ENCODE measurements at places on chromosomes 6 and 20.

GRCh38 chr6:6610031-6610591 lies 21.6 kb downstream of the LY86 start:
- peak overlapping the region; percentile 36 for H3K4me3 ChIP-seq
- H3K27ac ChIP-seq: peak overlapping the region; percentile 82
- H3K4me1 ChIP-seq: peaks cover 51% of the 10 kb centered on the region

GRCh38 chr6:39901670-39902069 lies 32.6 kb downstream of the MOCS1 start:
- no peaks in the 10 kb centered on the region for H3K4me1 ChIP-seq
- H3K27me3 ChIP-seq: no peaks in the 10 kb centered on the region
- H3K4me3 ChIP-seq: no peak overlapping the region
- no peak for DNase-seq
- H3K36me3 ChIP-seq: no peaks in the 10 kb centered on the region

- no peak overlapping the region for H3K27ac ChIP-seq
- peaks cover 2% of the 10 kb centered on the region for H3K4me1 ChIP-seq
- H3K27me3 ChIP-seq: no peaks in the 10 kb centered on the region
- DNase-seq: no peak
These were observed 35.1 kb downstream of the RRBP1 start for GRCh38 chr20:17646961-17647301.

GRCh38 chr20:53657732-53658131 lies 64.1 kb upstream of the ZNF217 start:
- H3K4me1 ChIP-seq: peaks cover 65% of the 10 kb centered on the region
- peak overlapping the region; percentile 15 for H3K4me3 ChIP-seq
- H3K27me3 ChIP-seq: no peaks in the 10 kb centered on the region
- DNase-seq: no peak
- peak overlapping the region; percentile 57 for H3K27ac ChIP-seq

DNA sequence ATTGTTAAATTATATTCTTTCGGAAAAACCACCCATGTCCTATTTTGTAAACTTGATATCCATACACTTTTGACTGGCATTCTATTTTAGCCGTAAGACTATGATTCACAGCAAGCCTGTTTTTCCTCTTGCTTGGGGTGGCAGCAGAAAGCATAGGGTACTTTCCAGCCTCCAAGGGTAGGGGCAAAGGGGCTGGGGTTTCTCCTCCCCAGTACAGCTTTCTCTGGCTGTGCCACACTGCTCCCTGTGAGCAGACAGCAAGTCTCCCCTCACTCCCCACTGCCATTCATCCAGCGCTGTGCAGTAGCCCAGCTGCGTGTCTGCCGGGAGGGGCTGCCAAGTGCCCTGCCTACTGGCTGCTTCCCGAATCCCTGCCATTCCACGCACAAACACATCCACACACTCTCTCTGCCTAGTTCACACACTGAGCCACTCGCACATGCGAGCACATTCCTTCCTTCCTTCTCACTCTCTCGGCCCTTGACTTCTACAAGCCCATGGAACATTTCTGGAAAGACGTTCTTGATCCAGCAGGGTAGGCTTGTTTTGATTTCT lies 2.1 kb upstream of the ESR1 start:
- H3K4me1 ChIP-seq: peaks cover 7% of the 10 kb centered on the region
- no peak for DNase-seq
- peaks cover 64% of the 10 kb centered on the region for H3K27me3 ChIP-seq
- no peaks in the 10 kb centered on the region for H3K36me3 ChIP-seq
- no peak overlapping the region for H3K27ac ChIP-seq

DNA sequence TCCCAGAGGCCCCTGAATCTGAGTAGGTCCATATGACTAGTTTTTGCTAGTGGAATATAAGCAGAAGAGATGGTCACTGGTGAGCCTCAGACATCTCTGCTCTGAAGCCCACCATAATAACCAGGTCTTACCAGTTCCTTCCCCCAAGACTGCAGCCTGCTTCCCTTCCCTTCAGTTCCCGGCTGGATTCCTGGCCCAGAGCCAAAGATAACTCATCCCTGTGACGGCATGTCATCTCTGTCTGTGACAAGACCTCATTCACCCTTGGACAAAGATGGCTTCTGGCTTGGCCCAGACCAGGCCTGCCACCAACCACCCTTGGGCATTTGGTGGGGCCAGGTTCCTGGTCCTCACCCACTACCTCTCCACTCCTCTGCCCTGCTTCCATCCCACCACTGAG lies 145.5 kb upstream of the TOP1 start:
- DNase-seq: no peak
- no peak overlapping the region for H3K27ac ChIP-seq
- H3K36me3 ChIP-seq: no peaks in the 10 kb centered on the region
- peaks cover 2% of the 10 kb centered on the region for H3K27me3 ChIP-seq
- no peak overlapping the region for H3K4me3 ChIP-seq
- H3K4me1 ChIP-seq: peaks cover 22% of the 10 kb centered on the region

- H3K27me3 ChIP-seq: peaks cover 3% of the 10 kb centered on the region
- no peaks in the 10 kb centered on the region for H3K4me1 ChIP-seq
- no peaks in the 10 kb centered on the region for H3K36me3 ChIP-seq
- peak; percentile 65 for DNase-seq
- H3K4me3 ChIP-seq: no peak overlapping the region
- H3K27ac ChIP-seq: no peak overlapping the region
These were observed 106.0 kb downstream of the MYO6 start for GRCh38 chr6:75855052-75855451.

- H3K4me3 ChIP-seq: no peak overlapping the region
- DNase-seq: no peak
- H3K4me1 ChIP-seq: no peaks in the 10 kb centered on the region
- no peak overlapping the region for H3K27ac ChIP-seq
- peaks cover 9% of the 10 kb centered on the region for H3K27me3 ChIP-seq
These were observed 79.4 kb downstream of the IYD start for GRCh38 chr6:150448221-150448620.

DNA sequence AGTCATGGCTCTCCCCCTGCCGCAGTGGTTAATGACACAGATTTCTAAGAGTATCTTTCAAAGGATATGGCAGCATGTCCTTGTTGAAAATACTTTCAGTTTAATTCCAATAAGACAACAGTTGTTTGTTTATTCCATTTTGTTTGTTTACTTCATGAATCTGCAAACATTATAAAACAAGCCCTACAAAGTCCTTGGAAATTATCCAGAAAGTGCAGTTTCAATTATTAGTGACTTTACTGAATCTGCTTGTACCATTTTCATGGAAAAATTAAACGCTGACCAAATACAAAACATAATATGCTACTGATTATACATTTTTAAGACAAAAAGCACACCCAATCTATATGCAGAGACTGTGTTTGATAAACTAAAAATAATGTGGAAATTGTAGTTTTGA lies 3.3 kb downstream of the HEY2 start:
- no peak for DNase-seq
- peaks cover 2% of the 10 kb centered on the region for H3K36me3 ChIP-seq
- no peak overlapping the region for H3K27ac ChIP-seq
- peaks cover 75% of the 10 kb centered on the region for H3K27me3 ChIP-seq

DNA sequence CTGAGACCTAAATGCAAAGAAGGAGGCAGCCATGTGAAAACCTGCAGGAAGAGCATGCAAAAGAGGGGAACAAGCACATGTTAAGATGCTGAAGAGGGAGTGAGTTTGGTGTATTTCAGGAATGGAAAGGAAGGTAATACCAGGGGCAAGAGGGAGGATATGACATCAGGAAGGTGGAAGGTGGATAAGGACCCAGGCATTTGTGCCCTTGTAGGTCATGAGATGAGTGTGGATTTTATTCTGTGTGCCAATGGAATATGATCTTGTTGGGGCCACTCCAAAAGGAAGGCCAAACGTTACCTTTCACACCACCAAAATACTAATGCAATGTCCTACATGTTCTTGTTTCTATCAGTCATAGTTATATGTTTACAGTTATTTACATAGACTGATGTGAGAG lies 17.2 kb upstream of the DOK5 start:
- H3K36me3 ChIP-seq: no peaks in the 10 kb centered on the region
- H3K27ac ChIP-seq: no peak overlapping the region
- DNase-seq: no peak
- H3K4me1 ChIP-seq: no peaks in the 10 kb centered on the region
- no peaks in the 10 kb centered on the region for H3K27me3 ChIP-seq
- H3K4me3 ChIP-seq: no peak overlapping the region

DNA sequence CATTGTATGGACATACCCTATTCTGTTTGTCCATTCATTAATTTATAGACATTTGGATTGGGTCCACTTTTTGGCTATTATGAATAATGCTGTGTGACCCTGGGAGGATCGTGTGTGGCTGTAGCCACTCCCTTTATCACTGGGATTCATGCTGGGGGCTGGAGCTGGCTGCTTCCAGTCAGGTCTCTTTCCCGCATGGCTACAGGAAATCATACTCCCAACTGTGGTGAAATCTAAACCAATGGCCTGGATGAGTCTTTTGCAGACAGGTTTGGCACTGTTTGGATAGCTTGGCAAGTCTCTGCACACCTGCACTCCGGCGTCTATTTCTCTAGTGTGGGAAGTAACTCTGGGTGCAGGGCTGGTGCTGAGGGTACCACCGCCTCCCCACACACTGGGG lies 80.4 kb downstream of the RIN2 start:
- DNase-seq: no peak
- no peaks in the 10 kb centered on the region for H3K4me1 ChIP-seq
- no peak overlapping the region for H3K27ac ChIP-seq
- H3K4me3 ChIP-seq: no peak overlapping the region
